ENCODE measurements at places on chromosomes 7 and 10.

GRCh38 chr10:27801171-27801785 is 55.7 kb upstream of the MKX start:
- no peak for DNase-seq

DNA sequence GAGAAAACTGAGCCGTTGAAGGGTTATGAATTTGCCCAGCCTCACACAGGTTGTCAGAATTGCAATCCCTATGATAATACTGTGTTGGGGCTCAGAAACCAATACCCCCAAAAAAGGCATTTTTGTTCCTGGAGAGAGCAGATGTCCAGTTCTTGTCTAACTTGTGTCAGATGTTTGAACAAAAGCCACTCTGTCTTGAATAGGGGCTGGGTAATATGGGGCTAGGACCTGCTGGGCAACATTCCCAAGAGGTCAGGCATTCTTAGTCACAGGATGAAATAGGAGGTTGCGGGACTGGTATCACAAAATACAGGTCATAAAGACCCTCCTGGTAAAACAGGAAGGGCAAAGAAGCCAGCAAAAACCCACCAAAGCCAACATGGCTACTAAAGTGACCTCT is 482.1 kb downstream of the IPMK start:
- DNase-seq, result no peak

DNA sequence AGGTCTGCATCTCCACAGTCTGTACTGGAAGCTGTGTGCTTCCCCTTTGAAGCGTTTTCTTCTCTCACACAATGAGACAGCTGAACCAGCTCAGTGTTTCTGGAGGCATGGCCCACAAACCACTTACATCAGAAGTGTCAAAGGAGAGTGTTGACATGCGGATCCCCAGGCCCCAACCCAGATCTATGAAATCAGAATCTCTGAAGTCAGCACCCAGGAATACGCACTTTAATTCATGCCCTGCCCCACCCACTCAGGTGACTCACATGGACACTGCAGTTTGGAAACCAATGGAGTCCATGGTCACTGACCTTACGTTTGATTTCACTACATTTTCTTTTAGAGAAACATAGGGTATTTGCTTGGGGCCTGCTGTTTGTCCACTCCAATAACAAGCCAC is 19.0 kb downstream of the TLL2 start:
- no peak for DNase-seq

GRCh38 chr7:54831644-54832095 is 72.7 kb upstream of the SEC61G start:
- no peak for DNase-seq

DNA sequence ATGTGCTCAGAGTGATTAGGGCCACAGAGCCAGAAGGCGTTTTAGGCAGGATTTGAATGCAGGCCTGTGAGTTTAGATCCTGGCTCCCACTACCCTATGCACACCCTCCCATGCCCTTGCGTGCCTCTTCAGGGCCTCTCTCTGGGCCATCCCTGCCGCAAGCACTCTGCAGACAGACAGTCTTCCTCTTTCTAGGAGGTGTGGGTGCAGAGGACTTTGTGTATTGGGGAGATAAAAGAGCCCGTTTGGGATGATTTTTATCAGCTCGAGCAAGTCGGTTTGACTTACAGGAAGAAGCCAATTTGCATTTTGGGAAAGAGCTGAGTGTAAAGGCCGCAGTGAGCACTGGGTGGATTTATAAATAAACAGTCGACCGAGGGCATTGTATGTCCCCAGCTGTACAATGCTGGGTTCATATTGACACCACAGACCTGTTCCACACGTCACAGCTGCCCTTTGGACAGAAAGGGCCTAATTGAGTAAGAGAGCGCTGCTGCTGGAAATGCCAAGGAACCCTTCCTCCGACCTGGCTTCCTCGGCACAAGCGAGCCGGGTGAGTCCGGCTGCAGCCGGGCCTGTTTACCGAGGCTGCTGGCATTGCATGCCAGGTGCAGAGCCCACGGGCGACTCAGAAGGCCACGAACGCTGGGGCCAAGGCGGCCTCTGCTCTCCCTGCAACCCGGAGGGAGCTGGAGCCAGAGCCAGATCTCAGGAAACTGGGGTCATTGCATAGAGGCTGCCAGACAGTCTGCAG is 25.1 kb downstream of the ZMIZ1 start:
- no peak for DNase-seq

DNA sequence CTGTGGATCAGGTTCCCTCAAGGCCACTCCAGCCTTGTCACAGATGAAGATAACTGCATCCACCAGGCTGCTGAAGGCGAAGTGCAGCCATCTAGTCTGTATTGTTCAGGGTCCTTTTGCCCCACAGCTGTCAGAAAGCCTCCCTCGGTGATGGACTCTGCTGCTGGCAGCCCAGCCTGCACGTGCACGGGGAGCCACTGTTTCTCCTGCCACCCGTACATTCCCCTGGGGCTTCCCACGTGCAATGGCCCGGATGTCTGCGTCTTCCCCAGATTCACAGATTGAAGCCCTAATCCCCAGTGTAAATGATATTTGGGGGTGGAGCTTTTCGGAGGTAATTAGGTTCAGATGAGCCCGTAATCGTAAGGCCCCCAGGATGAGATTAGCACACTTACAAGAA is 46.6 kb upstream of the VIPR2 start:
- no peak for DNase-seq

DNA sequence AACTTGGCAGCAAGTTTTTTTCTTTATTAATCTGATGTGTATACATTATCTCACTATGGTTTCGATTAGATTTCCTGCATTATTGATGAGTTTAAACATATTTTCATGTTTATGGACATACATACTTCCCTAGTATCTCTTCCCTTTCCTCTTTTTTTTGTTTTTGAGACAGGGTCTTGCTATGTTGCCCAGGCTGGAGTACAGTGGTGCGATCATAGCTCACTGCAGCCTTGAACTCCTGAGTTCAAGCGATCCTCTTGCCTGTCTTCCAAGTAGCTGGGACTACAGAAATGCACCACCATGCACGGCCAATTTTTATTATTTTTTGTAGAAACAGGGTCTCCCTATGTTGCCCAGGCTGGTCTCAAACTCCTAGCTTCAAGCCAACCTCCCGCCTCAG is 18.9 kb downstream of the BAZ1B start:
- DNase-seq, result no peak

GRCh38 chr10:5168897-5169420 is 16.0 kb downstream of the AKR1C8 start:
- DNase-seq, result no peak
